GM12865 (cell line): ENCODE measurements at places on chromosomes 11 and 22.

- no peak for DNase-seq
Observed at GRCh38 chr22:44459551-44459950, 38.5 kb downstream of the RTL6 start.

DNA sequence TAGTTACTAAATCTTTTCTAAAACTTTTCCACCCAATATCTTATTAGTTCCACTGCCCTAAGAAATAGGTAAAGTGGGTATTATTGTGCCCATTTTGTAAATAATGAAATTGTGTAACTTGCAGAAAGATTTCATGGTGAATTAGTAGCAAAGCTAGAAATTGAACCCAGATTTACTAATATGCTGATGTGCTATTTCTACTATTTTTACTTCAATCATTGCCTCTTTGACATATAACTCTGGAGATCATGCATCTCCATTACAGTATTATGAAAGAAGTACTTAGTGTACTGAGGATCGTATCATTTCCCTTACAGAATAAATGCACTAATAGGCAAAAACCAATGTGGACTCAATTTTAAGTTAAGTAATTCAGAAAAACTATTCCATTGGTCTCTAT, 119.0 kb downstream of the CSTPP1 start:
- DNase-seq = no peak

DNA sequence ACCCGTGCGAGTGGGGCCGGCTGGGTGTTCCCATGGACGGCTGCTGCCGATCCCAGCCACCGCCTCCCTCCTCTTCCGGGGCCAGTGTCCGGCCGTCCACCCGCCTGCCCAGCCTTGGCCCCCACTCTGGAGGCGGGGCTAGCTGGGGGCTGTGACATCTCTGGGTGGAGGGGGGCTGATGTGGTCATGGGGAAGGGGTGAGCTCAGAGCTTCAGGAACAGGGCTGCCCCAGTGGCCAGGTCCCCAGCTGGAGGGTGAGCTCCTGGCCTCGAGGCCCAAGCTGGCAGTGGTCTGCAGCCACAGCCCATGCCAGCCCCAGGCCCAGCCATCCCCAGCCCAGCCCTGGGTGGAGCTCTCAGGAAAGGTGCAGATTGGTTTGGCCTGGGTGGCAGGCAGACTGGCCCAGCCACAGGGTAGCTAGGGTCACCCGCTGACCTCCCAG, 2.7 kb downstream of the INS start:
- no peak for DNase-seq

DNA sequence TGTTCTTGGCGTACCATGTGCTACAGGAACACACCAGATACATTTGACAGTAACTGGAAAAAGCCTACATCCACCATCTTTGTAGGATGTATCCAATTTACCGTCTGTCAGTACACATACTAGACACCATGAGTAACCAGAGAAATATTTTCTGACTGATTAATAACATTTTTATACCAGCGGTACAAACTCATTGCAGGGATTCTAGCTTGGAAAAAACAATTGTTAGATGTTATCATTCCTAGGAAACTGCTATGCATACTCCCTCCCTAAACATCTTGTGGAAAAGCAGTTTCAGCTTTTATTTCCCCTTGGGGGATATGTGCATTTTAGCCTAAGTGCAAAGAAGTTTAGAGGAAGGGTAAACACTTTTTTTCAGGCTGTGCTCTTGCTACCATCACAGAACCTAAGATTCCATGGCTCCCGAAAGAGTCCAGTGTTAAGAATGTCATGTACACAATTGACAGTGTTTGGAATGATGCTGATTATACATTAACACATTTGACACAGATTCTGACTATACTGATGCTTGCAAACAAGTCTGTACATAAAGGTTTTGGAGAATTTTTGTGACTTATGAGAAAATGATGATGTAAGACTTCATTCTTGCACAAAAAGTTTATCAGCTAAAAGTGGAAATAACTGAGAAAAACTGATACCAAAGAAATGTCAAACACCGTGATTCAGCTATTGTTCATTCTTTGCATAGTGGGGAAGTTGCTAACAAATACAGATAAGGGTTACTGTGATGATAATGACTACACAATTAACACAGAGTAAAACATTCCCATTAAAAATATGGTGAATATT, 23.7 kb downstream of the NCF4 start:
- DNase-seq = no peak

DNA sequence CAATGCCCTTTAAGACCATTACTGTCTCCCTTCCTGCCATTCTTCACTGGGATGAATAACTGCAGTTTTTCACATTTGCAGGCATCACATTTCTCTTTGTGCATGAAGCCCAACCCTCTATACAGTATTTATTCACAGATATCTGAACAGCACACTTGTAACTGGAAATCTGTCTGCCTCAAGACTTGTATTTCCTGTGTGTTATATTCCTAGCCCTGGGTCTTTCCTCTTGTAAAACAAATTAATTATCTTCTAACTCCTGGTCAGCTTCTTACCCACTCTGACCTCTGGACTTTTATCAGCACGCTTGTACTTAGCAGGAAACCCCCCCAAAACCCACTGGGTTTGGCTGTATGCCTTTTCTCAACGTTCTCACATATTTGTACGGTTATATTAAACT, 2.0 kb downstream of the CSRP3 start:
- DNase-seq = no peak

GRCh38 chr11:94043241-94043640, 22.1 kb downstream of the HEPHL1 start:
- no peak for DNase-seq

- DNase-seq = peak; percentile 45
Observed at GRCh38 chr11:47186076-47186699, at the start of gene PACSIN3. Gene PACSIN3 (minus strand): TSS chr11:47186434. CDS start chr11:47182727, 3,707 bp downstream.

GRCh38 chr22:41576877-41577276, 12.8 kb downstream of the PMM1 start:
- DNase-seq = peak; percentile 64

- DNase-seq = no peak
Observed at GRCh38 chr11:108115500-108116140, 5.7 kb upstream of the ACAT1 start.

DNA sequence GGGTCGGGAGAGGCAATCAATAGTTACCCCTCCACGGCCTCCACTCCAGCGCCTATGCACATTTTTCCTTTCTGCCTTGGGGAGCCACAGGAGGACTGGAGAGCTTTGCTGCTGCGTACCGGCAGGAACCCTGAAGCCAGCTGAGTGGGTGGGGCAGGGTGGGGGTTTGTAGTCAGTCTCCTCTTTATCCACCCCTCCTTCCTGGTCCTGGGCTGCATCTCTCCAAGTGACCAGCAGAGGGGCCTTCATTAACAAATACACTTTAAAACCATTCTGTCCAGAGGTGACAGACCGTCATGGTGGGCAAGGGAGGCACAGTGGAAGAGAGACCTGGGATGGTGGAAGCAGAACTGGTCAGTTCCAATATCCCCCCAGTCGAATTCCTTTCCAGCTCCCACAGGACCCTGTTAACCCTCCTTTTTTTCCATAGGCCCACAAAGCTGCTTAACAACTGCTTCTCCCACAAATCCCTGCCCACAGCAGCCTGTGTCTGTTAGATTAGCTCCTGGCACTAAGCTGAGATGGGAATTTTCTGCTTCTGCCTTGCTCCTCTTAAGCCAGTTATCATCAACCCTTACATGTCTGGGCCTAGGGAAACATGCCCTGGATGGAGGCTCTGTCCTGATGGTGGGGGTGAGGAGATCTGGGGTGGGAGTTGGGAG, 3.9 kb upstream of the ABCG4 start:
- DNase-seq = peak; percentile 77

DNA sequence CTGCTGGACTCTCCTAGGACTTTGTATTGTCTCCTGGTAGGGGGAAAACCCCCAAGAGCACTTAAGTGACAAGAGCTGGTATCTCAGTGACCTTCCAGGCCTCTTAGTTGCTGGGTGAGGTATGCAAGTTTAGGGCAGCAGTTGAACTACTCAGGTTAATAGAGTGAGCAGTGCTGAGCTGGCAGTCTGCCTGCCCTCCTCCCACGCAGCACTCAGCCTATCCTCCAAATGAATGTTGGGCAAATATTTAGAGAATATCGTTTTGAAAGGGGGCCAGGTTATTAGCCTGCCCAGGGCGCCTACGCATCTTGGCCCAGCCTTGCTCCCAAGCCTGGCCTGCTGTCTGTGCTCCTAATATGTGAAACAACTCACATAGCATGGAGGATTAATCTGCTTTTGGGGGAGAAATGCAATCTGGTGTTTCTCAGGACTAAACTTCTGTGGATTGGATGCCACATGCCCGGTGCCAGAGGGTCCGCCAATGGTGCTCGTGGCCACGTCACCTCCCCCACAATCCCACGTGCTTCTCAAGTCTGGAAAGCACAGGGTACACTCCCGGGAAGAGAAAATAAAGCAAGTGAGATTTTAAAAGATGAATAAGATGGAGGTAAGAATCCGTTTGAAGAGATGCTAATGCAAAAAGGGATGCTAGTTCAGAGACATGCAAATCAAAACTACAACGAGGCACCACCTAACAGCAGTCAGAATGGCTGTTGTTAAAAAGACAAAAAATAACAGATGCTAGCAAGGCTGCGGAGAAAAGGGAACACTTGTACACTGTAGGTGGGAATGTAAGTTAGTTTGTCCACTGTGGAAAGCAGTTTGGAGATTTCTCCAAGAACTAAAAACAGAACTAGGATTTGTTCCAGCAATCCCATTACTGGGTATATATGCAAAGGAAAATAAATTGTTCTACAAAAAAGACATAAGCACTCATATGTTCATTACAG, 67.7 kb downstream of the SPON1 start:
- DNase-seq = no peak

- DNase-seq = no peak
Observed at GRCh38 chr22:22048981-22049531, 66.5 kb upstream of the TOP3B start.

GRCh38 chr11:44243086-44243485, 66.9 kb downstream of the ALX4 start:
- no peak for DNase-seq

- DNase-seq = peak; percentile 43
Observed at GRCh38 chr22:29203488-29204454, 1.9 kb upstream of the EMID1 start.

GRCh38 chr11:69080257-69080995, 31.7 kb downstream of the TPCN2 start:
- DNase-seq = no peak

DNA sequence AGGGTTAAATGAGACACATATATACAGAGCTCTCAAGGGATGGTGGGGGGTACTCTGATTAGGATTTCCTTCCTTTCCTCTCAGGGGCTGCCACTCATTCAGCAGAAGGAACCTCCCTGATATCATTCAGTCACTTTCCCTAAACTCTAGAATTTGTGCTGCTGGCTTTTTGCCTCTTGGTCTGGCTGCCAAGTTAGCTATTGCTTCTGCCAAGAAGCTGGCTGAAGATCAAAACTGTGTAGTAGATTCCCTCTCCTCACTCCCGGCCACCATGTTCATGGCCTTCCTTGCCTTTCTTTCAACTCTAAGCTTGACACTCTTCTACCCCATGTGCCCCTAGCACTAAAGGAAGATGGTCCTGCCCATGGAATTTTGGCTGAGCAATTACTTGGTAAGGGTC, 18.7 kb downstream of the SLC6A5 start:
- no peak for DNase-seq

GRCh38 chr11:101817581-101817980, 97.2 kb upstream of the CEP126 start:
- no peak for DNase-seq

GRCh38 chr11:62996271-62996670, 11.5 kb upstream of the SLC22A6 start:
- DNase-seq = no peak

- DNase-seq = no peak
Observed at GRCh38 chr11:1040428-1041148, 4.1 kb upstream of the MUC6 start.

DNA sequence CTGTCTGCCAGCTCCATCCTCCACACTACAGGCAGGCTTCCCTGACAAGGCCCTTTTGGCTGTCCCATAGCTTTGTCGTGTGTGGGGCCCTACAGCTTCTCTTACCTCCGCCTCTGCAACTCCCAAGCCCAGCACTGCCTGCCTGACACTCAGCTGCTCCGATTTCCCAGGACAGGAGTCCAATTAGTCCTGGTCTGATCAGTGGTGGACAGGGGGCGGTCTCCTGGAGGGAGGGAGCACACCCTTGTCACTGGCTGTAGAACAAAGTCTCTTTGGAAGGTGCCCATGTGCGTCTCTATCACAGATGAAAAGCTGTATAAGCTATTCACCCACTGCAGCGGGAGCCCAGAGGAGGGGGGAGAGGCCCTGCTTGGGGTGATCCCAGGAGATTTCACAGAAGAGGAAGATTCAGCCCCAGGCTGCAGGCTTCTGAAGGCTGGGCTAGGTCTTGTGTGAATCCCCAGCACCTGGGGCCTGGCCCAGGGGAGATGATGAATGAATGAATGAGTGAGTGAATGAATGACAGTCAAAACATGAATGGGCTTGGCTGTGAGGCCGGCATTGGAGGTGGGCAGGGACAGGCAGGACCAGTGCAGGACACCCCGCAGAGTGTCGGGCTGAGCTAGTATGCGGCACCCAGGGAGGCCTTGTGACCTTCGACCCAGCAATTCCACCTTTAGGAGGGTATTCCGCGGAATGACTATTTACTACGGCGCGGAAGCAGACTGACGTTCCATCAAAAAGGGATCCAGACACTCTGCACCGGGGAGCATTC, 142.4 kb downstream of the CACNA1I start:
- DNase-seq = no peak

GRCh38 chr11:69055212-69055586, 6.5 kb downstream of the TPCN2 start:
- DNase-seq = no peak

DNA sequence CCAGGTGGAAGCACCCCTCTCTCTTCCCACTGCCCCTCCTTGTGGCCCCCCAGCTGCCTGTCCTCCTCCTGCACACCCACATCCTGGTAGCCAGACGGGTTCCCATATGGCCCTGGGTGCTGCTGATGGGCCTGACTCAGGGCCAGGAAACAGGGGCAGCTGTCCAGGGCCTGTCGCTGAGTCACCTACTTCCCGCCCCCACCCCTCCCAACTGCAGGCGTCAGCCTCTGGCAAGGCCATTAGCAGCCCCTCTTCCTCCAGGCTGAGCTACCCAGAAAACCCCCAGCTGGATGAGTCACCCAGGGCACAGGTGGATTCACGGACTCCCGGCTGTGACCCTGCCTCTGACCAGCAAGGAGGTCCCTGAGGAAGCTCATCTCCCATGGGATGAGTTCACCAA, 6.9 kb upstream of the GAL start:
- no peak for DNase-seq

GRCh38 chr11:93512073-93512475, 31.1 kb downstream of the SMCO4 start:
- no peak for DNase-seq

- no peak for DNase-seq
Observed at GRCh38 chr22:23583836-23584235, 3.7 kb upstream of the IGLL1 start.

- no peak for DNase-seq
Observed at GRCh38 chr11:85407648-85408047, 219.5 kb downstream of the DLG2 start.

DNA sequence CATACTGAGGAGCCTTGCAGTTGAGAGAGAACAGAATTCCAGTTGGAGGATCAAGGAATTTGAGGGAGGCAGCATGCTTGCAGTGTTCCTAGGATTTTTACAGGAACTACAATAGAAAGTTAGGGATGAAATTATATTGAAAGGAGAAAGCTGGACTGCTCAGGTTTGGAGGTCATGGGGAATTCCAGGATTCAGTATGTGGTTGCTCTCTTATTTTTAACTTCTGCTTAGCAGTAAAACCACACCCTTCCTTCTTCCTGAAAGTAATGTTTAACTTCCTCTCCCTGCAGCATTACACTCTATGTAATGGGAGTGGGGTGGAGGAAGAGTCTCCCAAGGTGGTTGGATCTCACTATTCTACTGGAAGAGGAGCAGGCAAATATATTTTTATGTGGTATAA, 31.3 kb downstream of the CTNND1 start:
- DNase-seq = no peak
